ENCODE measurements at places on chromosomes 3 and 15.

- DNase-seq: no peak
These were observed 88.6 kb downstream of the RYK start for GRCh38 chr3:134161898-134162615.

- DNase-seq: peak; percentile 68
These were observed 8.4 kb upstream of the GP5 start for GRCh38 chr3:194407423-194407822.

- DNase-seq: no peak
These were observed 50.2 kb upstream of the LRRC58 start for GRCh38 chr3:120399372-120399771.

DNA sequence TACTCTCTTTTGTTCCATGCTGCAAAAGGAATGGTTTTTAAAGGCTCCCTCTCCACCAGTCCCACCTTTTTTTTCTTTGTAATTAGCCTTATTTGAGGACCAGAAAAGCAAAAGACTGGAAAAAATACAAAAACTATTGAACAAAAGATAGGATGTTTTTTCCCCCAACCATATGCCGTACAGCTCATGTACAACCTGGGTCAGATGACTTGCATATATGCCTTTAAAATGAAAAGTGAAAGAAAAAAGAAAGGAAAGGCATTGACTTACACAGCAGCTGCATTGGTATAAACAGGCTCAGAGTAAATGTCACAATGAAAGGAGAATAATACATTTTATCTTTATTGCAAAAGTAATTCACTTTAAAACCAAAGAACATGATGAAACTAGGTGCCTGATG, 69.5 kb upstream of the CMC1 start:
- DNase-seq: no peak

DNA sequence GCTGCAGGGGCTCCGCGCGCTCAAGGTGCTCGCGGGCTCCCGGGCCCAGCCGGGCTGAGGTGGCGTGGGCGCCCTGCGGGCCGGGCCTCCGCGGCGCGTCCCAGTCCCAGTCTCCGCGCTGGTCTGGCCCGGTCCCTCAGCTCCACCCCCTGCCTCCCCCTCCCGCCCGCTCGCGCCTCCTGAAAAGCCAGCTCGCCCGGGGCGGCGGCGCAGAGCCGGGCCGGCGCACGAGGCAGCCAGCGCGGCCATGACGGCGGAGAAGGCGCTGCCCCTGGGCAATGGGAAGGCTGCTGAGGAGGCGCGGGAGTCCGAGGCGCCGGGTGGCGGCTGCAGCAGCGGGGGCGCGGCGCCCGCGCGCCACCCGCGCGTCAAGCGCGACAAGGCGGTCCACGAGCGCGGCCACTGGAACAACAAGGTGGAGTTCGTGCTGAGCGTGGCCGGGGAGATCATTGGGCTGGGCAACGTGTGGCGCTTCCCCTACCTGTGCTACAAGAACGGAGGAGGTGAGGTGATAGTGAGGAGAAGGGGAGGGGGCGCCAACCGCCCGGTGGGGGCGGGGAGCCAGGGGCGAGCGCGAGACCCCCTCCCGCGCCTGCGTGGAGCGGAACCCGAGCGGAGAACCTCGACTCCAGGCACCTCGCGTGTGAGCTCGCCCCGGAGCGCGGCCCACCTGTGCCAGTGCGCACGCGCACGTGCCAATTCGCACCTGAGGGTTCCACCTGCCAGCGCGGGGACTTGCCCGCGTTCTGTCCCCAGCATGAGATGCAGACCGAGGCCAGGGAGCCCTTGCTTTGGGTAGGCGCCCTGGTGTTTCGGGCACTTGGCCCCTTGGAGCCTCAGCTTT, at the start of gene SLC6A11:
SLC6A11 (plus strand) TSS at position 210 of the 844 bp plus-strand sequence; CDS start at position 248, 38 bp downstream.
- DNase-seq: no peak
